ENCODE measurements at places on chromosomes 1 and 21.

GRCh38 chr1:206498685-206499084 is 8.6 kb upstream of the RASSF5 start:
- DNase-seq = no peak

GRCh38 chr1:216916890-216917438 is 193.7 kb upstream of the ESRRG start:
- no peak for DNase-seq

DNA sequence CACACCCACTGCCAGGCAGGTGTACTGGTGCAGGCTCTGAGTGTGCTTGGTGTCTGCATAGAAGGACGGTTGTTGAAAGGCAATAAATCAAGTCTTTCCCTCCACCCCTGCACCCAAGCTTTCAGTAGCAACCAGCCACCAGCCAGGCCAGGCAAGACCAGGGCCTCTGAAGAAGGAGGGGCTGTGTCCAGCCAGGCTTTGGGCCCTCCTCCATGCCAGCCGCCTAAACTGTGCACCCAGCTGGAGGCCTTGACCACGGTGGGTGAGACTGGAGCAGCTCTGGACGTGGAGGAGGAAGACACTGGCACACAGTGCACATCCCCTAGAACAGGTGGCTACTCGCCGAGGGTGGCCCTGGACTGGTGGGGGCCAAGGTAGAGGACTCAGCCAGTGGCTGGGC is 4.9 kb downstream of the OLIG2 start:
- DNase-seq = no peak

- DNase-seq = no peak
Observed at GRCh38 chr21:36804874-36805611, 106.1 kb downstream of the SIM2 start.

GRCh38 chr21:37473491-37473890 is 106.9 kb downstream of the DYRK1A start:
- no peak for DNase-seq

- DNase-seq = no peak
Observed at GRCh38 chr1:85153149-85153891, 47.5 kb downstream of the SYDE2 start.

DNA sequence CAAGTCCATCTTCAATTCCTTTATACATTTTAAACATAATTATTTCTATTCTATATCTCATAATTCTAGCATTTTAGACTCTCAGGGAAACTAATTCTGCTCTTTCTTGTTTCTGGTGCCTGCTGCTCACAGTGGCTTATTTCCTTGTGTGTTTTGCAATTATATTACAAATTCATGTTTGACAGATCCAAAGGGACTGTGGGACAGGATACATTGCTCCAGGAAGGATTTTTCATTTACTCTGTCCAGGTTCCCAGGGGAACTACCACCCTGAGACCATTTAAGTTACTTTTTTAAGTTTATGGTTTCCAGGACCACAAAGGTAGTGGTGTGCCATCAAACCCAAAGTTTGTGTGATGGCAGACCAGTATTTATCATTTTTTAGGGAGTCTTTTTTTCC is 6.6 kb downstream of the TTC39A start:
- DNase-seq = no peak

DNA sequence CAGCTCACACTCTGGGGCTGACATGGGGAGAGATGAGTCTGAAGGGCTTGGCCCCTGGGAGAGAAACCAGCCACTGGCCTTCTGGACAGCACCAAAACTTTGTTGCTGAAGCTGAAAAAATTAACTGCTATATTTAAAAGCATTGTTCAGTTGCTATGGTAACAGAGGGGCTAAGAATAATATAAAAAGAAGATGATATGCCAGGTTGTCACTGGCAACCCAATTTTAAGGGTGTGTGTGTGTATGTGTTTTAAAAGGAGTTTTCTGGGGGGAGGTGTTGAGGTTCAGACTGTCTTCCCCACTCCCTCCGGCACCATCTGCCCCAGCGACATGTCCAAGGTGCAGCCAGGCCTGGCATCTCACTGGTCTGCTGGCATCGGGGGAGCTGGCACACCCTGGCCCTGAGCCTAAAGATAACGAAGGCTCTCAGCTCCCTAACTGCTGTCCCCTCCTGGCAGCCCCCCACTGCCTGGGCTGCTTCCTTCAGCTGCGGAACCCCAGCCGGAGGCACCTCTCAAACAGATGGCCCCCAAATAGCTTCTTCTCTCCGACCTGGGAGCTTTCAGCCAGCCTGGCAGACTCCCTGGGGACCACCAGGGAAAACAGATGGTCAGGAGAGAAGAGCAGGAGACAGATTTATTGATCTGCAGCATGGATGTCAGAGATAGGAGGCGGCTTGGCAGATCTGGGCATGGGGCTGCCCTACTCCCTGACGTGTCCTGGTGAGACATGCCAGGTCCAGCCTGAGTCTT is 203.9 kb downstream of the HIVEP3 start:
- no peak for DNase-seq

GRCh38 chr1:150164224-150164623 is 14.5 kb downstream of the PLEKHO1 start:
- DNase-seq = no peak

GRCh38 chr1:223827193-223827663 is 18.5 kb downstream of the TP53BP2 start:
- DNase-seq = no peak

- DNase-seq = no peak
Observed at GRCh38 chr21:27248814-27249213, 281.9 kb upstream of the ADAMTS5 start.

DNA sequence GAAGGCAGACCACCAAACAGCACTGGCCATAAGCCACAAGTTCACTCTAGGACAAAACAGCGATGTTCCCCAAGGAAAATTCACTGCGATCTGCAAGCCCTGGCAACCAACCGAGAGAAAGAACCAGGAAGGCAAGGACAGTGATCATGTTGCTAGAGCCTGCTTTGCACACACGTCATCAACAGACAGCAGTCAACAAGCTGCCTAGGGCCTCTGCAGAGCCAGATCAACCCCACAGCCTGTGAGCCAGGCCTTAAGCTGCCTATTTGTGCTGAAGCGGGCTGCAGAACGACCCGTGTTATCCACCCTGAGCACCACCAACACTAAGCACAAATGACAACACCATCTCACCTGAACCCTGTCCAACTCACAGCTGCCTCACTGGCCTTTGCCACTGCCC is 6.2 kb upstream of the YRDC start:
- no peak for DNase-seq

GRCh38 chr1:52709016-52709415 is 10.9 kb upstream of the COA7 start:
- no peak for DNase-seq

DNA sequence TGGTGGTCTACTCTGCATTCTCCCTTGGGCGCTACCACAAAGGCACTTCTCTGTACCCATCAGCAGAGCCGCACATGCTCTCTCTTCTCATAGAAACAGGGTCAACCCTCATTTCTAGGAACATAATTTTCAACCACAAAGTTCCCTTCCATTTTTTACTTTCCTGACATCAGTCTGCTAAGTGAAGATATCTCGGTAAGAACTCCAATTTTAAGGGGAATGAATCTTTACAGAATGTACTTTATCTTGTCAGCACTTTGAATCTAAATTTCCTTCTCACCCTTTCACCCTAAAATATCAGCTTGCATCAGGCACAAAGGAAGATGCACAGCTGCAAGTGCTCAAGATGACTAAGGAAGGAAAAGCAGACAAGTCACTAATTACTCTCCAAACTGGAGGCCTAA is 545.9 kb downstream of the SMYD3 start:
- DNase-seq = peak; percentile 64

DNA sequence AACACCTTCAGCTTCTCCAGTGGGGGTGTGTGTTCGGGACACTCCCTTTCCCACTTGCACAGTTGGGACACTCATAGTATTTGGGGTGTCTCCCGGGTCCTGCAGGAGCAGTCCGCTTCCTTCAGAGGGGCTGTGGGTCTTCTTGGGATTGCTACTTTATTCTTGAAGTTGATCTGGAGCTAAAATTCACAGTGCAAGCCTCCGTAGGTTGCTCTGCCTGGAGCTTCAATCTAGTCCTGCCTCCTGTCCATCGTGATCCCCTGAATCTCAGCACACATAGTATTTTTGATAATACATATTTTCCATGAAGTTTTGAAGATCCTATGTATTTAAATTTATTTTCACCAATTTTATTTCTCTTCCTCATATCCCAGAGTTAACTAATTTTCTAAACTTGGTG is 902.1 kb downstream of the LTN1 start:
- DNase-seq = no peak

DNA sequence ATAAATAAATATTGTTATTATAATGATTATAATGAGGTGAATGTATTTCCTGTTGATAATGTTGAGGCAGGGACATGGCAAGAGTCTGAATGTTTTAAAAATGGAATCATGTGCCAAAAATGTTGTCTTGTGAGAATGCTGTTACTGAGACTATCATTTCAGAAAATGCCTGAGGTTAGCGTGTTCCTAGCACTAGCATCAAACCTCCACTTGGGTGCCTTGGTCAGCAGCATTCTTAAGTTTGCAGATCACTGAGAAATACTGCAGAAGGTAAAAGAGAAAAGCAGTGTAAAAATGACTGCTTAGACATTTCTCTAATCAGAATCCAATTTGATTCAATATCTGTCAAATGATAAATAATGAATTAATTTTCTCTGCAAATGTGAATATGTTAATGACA is 50.8 kb downstream of the OLFM3 start:
- no peak for DNase-seq

GRCh38 chr1:56024155-56024554 is 555.2 kb downstream of the PLPP3 start:
- no peak for DNase-seq

- DNase-seq = no peak
Observed at GRCh38 chr1:39337067-39337466, 132.6 kb downstream of the MACF1 start.

DNA sequence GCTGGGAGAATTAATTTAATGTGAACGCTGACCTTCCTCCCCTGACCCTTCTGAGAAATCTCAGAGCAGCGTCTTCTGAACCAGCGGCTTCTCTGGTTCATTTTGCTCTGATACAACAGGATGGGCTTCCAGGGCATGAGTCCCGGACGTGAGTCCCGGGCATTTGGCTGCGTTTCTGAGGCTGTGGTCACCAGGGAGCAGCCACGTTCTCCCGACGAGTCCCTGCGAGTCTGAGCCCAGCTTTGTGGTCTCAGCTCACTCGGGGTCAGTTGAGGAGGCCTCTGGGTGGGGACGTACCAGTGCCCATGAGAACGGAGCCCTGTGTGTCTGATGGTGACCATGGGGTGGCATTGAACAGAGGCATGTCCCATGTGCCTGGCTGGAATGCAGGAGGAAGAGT is 17.7 kb upstream of the OBSCN start:
- DNase-seq = no peak

DNA sequence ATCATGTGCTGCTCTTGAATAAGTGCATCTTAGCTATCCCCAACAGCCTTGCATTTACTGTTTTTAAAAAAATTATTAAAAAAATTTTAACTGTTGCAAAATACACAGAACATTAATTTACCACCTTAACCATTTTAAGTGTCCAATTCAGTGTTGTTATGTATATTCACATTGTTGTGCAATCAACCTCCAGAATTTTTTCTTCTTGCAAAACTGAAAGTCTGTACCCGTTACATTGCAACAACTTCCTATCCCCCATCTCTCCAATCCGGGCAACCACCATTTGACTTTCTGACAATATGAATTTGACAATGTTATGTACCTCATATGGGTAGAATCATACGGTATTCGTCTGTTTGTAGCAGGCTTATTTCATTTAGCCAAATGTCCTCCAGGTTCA is 83.1 kb downstream of the FMN2 start:
- no peak for DNase-seq

DNA sequence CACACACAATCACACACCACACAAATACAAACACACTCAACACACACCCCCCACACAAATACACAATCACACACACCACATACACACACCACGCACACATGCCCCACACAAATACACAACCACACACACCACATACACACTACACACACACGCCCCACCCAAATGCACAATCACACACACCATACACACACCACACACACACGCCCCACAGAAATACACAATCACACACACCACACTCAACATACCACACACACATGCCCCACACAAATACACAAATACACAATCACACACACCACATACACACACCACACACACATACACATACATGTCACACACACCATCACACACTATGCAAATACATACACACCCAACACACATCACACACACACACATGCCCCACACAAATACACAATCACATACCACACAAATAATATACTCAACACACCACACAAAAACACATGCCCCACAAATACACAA is 50.2 kb downstream of the PRDM15 start:
- no peak for DNase-seq

DNA sequence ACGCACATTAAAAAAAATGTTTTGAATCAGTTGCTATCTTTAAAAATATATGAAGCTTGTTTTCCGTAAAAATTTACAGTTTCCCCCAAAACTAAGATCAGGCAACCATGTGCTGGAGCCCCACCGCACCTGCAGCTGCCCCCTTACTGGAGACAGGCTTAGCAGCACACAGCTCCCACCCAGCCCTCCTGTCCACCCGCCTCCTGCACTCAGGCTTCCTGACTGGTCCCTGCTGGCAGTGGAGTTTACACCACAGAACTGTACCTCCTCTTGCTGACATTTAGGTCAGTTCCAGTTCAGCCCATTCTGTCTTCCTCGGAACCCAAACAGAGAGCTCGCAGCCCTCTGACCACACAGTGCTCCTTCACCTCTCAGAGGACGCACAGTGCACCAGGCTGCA is 2.1 kb downstream of the GPR161 start:
- DNase-seq = no peak

DNA sequence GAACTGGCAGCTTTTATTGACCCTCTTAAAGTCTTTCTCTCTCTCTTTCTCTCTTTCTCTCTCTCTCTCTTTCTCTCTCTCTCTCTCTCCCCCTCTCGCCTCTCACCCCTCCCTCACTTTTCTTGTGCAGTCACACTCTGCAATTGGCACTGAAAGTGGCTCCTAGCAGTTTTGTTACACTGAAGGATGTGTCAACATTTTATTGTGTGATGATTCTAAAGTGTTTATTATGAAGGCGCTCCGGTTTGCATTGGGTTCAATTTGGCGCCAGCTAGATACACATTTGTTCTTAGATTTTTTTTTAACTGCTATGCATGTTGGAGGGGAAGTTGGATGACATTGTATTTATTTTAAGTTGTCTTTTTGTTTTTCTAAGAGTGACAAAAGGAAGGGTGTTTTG is 64.0 kb upstream of the CHRM3 start:
- no peak for DNase-seq

DNA sequence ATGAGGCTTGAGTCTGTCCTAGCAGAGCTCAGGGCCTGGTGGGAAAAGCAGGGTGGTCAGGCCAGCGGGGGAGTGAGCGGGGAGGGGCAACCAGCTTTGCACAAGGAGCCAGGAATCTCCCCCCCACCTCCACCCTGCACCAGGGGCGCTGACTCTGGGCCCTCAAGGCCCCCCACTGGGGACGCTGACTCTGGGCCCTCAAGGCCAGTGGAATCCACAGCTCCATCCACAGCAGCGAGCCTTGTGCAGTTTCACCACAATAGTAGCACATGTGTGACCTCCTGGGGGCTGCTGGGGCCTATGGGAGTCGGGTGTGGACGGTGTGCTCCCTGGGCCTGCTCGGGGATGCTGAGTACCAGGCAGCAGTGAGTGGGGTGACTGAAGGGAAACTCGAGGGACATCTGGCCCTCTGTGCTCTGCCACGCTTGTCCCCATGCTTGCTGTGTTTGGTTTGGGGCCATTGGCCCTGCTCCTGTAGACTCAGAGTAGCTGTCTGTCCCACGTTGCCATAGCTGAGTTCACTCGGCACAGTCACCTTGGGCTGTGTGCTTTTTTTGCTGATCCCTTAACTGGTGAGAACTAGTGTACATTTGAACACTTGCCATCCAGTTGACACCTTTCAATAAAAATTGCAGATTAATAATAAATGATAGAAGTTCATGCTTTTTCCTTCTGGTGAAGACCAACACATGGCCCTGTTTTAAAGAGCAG is 89.2 kb downstream of the ADARB1 start:
- no peak for DNase-seq

- DNase-seq = peak; percentile 26
Observed at GRCh38 chr1:51328279-51328678, 2.1 kb downstream of the TTC39A start.
